NCI-H446 treated with DMSO at 0.1 percent for 48 hours (cell line): ENCODE measurements at places on chromosomes 6 and 20.

GRCh38 chr6:43275801-43276576 lies 22.1 kb upstream of the SLC22A7 start:
- DNase-seq: no peak

GRCh38 chr6:190596-191395 lies 101.5 kb upstream of the DUSP22 start:
- no peak for DNase-seq

GRCh38 chr20:36572701-36573102 lies 695 bp upstream of the TGIF2 start:
- no peak for DNase-seq

- DNase-seq: no peak
Observed at GRCh38 chr20:8082025-8082424, 50.0 kb upstream of the PLCB1 start.

DNA sequence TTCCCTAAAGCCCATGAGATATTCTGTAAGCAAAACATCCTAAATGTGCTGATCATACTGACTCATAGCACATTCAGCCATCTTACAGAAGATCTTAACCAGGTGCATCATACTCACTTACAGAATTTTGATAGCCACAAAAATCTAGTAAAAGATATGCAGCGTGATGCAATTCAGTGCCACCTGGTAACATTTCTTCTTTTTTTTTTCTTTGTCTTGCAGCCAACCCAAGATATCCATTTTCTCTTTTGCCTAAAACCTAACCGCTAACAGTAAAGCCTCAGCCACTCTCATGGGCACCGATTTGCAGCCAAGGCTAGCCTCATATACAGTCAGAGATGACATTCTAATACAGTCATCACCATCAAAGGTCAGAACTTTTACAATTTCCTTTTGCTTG lies 293.3 kb downstream of the HACE1 start:
- DNase-seq: no peak

DNA sequence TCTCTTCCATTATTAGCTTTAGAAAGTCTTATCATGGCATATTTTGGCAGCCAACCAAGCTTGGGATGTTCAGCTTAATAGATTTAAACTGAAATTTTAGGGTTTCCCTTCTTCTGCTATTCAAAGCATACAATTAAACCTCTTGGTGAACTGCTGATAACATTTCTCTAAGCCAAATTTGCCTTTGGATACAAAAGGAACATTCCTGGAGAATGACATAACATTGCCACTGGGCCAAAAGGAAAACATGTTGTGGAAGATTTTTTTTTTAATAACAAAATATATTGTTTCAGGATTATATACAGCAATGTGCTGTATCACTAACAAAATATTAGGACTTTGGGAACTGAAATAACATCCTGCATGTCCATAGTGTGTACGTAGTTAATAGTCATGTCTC lies 215.1 kb upstream of the TBX18 start:
- no peak for DNase-seq
